ENCODE measurements at places on chromosomes 2 and 18.

DNA sequence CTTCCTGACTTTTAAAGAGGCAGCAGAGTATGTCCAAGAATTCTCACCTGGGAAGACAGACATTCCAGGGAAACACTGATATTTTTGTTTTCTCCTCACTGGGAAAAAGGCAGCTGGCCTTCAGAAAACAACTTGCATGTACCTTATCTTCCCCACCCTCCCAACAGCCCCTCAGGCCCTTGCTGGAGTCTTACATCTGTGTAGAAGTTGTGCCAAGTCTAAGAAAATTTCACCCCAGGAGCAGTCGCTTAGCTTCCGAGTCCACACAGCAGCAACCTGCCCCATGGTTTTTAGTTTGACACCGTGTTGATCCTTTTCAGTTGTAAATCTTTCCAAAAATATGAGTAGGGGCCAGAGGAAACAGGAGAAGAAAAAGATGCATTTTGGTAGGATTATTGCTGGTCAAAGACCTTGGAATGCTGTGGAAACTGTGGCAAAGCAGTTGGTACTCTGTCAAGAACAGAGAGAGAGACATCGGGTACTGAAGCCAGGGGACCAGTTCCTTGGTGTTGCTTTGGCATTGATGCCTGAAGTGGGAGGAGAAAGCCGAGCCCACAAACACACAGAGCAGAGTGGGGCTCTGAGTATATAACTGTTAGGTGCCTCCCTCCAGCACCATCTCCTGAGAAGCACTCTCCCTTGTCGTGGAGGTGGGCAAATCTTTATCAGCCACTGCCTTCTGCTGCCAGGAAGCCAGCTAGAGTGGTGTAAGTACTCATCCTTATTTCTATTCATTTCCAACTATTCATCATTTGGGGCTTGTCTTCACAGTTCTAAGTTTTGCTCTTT, at the start of gene SLC14A1:
SLC14A1 (plus strand) TSS at position 615 of the 789 bp plus-strand sequence. CDS start 6,140 bp downstream, outside the sequence.
- DNase-seq, result no peak

DNA sequence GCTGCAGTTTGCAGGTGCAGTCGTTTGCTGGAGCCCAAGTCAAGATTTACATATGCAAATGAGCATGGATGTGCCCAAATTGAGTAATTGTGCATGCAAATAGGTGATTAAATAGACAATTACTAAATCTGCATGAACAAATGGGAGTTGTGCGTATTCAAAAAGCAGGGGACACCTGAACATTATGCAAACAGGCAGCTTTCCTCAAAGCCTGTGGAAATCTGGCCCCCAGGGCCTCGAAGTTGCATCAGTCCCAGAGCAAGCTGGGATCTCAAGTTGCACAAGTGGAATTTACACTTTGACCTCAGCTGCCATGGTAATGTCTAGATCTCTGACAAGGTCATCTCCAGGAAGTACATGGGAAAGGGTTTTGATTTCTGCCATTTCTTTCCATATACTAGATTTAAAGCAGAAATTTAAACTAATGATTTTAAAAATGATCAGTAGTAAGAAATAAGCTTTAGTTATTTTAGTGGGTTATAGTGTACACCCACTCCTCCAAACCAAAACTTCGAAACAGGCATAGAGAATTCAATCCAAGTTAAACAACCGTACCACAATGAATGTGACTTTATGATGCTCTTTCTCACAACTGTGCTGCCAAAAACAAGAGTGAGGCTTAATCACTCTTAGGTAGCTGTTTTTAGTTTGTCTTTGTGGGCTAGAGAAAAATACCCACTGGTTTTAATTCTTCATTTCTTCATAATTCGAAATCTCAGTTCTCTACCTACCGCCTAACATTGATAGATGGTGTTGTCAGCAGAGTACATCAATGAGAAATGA, 110.7 kb downstream of the RND3 start:
- DNase-seq, result no peak

DNA sequence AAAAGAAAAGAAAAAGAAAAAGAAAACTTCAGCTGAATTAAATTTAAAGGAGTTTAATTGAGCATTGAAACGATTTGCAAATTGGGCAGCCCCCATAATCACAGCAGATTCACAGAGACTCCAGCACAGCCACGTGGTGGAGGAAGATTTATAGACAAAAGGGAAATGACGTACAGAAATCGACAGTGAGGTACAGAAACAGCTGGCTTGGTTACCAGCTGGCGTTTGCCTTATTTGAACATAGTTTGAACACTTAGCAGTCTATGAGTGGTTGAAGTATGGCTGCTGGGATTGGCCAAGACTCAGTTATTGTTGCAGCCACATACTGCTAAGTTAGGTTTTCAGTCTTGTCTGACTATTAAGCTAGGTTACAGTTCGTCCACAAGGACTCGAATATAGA, 312.2 kb upstream of the SLC14A2 start:
- no peak for DNase-seq

DNA sequence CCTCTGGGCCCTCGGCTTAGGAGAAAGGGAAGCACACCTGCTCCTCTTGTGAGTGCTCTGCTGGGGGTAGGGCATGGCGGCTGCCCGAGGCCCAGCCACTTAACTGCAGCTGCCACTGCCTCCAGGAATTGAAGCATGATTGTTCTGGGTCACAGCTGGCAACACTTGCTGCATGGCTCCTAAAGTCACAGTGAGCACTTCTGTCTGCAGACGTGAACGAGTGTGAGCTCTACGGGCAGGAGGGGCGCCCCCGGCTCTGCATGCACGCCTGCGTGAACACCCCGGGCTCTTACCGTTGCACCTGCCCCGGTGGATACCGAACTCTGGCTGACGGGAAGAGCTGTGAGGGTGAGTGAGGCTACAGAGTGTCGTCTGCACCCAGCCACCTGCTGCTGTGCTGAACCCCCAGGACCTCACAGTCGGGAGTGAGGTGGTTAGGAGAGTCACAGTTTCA, 44.4 kb downstream of the FBLN7 start:
- DNase-seq, result no peak

- no peak for DNase-seq
Measured at GRCh38 chr2:29370173-29370572, 255.0 kb downstream of the CLIP4 start.

GRCh38 chr2:144052083-144052482, 467.8 kb downstream of the ZEB2 start:
- no peak for DNase-seq

- no peak for DNase-seq
Measured at GRCh38 chr2:112835536-112836162, 930 bp downstream of the IL1B start.

DNA sequence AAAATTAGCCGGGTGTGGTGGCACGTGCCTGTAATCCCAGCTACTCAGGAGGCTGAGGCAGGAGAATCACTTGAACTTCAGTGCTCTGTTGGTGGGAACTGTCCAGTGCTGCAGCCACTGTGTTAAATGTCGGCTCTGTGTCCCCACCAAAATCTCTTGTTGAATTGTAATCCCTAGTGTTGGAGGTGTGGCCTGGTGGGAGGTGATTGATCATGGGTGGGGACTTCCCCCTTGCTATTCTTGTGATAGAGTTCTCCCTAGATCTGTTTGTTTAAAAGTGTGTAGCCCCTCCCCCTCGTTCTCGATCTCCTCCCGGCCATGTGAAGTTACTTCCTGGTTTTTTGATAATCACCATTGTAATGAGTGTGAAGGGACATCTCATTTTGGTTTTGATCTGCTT, 9.8 kb upstream of the RPL31 start:
- DNase-seq, result no peak

DNA sequence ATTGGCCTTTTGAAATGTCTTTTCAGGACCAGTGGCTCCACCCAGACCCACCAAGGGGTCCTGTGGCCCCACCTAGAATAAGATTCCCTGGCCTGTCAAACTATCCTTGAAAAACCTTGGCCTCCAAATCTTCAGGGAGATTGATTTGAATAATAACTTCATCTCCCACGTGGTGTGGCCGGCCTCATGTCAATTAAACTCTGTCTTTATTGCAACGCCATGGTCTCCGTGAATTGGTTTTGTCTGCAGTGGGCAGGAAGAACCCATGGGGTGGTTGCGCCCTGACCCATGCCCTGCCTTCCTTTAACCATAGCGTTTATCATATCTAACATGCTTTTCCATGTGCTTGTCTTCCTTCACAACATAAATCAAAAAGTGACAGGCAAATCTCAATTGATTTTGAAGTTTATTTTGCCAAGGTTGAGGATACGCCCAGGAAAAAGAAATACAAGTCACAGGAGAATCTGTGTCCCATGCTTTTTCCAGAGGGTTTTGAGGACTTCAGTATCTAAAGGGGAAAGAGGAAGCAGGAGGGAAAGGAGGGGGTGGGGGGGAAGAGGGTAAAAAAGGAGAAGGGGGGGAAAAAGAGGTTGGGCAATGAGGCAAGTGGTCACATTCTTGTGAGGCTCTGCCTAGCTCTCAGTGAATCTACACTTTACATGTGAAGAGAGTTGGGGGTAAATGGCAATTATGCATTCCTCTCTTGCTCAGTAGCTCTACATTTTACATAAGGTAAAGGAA, 66.5 kb upstream of the CABLES1 start:
- no peak for DNase-seq

GRCh38 chr2:50749216-50749615, 282.7 kb downstream of the NRXN1 start:
- no peak for DNase-seq

DNA sequence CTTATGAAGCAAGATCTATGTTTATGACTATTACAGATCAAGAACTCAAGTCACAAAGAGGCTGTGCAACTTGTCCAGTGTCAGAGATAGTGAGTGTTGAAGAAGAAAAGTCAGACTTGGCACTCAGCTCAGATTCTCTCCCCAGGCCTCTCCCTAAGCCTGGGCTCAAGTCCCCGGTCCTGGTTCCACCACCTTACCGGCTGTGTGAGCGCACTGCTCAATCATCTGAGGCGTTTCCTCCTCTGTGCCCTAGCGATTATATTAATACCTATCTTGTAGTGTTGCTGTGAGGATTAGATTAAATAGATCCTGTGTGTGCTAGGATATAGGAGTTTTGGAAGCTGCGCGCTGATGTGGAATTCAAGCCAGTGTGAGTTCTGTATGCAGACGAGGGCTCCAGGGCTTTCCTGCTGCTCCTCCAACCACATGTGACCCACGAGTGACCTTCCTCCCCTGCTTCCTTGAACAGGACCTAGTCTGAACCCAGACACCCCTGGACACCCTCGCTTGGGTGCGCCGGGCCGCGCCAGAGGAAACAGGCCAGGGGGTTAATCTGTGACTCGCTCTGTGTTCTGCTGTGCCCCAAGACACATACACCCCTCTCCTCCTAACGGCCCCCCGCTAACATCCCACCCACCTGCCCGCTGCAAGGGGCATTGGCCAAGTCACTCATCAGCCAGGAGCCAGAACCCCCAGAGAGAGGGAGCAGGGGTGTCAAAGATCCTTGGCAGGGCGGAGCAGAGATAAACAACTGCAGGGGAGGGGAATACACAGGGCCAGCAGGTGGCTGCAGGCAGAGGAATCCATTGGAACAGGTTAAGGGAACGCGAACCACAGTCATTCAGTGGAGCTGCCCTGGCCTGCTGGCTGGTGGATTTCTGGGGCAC, 38.3 kb downstream of the TNS1 start:
- DNase-seq, result no peak

- DNase-seq, result no peak
Measured at GRCh38 chr2:237280939-237281338, 133.0 kb downstream of the COL6A3 start.

GRCh38 chr18:47775961-47776360, 154.5 kb downstream of the SMAD2 start:
- no peak for DNase-seq

DNA sequence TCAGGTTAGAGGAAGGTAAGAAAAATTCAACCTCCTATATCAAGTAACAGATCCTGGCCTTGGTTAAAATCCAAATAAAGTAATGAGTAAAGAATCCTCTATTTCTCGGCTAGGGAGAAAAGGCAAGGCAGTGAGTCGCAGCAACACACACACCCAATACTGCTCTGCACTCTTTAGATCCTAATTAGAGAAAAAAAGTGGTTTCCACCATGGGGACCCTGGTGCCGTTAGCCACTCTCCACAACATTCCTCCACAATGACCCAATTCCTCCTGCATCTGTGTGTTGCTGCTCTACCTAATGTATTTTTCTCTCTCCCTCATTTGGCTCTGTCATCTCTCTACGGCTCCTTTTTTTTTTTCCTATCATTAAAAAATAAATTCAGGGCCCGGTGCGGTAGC, 462.7 kb downstream of the METTL4 start:
- DNase-seq, result no peak

GRCh38 chr2:215027779-215028178, 110.6 kb downstream of the ABCA12 start:
- no peak for DNase-seq

DNA sequence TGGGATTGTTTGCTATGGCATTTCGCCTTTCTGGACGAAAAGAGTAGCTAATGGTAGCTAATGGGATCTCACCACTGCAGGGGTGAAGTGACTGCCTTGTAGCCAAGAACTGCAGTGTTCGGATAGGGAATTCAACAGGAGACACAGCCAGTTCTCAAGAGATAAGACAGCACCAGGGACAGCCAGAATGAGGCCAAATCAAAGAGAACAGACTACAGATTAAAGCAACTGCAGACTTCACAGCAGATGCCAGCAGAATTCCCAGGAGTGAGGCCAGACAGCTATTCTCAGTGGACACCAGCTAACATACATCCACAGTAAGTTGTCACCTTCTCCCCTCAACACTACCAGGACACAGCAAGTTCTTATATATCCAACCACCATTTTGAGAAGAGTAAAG, 124.0 kb downstream of the PLA2R1 start:
- no peak for DNase-seq

GRCh38 chr2:118202707-118203303, 114.5 kb downstream of the INSIG2 start:
- DNase-seq, result no peak

DNA sequence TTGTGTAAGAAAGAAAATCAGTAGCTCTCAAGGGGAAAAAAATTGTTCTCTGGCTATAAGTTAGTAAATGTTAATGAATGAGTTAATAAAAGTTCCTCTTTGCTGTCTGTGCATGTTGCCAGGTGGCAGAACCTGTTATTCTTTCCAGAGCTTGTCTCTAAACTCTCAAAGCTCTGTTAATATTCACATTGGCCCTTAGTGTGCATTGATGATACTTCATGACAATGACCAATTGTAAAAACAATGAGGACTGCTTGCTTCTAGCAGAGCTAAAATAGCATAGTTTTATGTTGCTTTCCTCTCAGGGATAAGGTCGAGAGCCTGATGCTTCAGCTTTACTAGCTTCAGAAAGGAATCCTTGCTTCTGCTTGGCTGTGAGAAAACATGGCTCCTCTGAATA, 91.5 kb downstream of the RAD51AP2 start:
- DNase-seq, result no peak

DNA sequence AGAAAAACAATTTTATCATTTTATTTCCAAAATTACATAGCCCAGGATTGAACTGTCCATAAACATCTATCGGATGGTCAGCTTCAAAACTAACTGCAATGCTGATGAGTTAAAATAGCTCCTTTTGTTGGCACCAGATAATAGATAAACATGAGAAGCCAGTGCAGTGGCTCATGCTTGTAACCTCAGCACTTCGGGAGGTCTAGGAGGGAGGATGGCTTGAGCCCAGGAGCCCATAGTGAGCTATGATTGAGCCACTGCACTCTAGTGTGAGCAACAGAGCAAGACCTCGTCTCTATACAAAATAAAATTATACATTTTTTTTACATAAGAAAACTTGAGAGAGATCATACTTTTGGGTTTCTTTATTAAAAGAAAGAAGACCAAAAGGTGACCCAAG, 34.6 kb upstream of the IMPA2 start:
- DNase-seq, result no peak

GRCh38 chr2:217942731-217943335, 60.0 kb downstream of the TNS1 start:
- DNase-seq, result no peak

GRCh38 chr2:15650616-15651366, 59.1 kb downstream of the DDX1 start:
- DNase-seq, result no peak

Measured in stimulated activated CD8-positive, alpha-beta memory T cell treated with anti-CD3 and anti-CD28 coated beads, Interleukin-15, amount 100 ng/mL, for 48 hours (primary cell).